Keratinocyte (primary cell): ENCODE measurements at places on chromosomes 1 and 21. TPM values are rescaled to one million over a fixed set of nuclear protein-coding genes. Genes with fewer than 3 reads are reported as not detected.

The DRAXIN gene
- polyA plus RNA-seq: not detected in 3 replicates

The ZYG11A gene
- polyA plus RNA-seq: 0.40 to 0.65 TPM (median 0.64 TPM) in 3 replicates

The SELENOF gene
- 133 to 246 TPM (median 136 TPM) in 3 replicates for polyA plus RNA-seq

The FNDC7 gene
- polyA plus RNA-seq: 0.03 to 0.05 TPM in 2 of 3 replicates, not detected in the other

The TMCO4 gene
- polyA plus RNA-seq: 1.2 to 2.2 TPM (median 1.2 TPM) in 3 replicates

The EFHD2 gene
- polyA plus RNA-seq: 45.6 to 69.3 TPM (median 47.6 TPM) in 3 replicates

The NCAM2 gene
- 0.02 to 0.23 TPM (median 0.16 TPM) in 3 replicates for polyA plus RNA-seq

The OR2L2 gene
- 0.03 TPM in 1 of 3 replicates, not detected in the others for polyA plus RNA-seq

The FCRLB gene
- polyA plus RNA-seq: 0.41 to 0.54 TPM (median 0.52 TPM) in 3 replicates

The CCDC17 gene
- polyA plus RNA-seq: 0.17 to 0.57 TPM (median 0.37 TPM) in 3 replicates

The XCL1 gene
- 0.18 to 0.33 TPM in 2 of 3 replicates, not detected in the other for polyA plus RNA-seq

The ITPKB gene
- polyA plus RNA-seq: 3.2 to 4.9 TPM (median 3.2 TPM) in 3 replicates

The TFF2 gene
- not detected in 3 replicates for polyA plus RNA-seq

The SYTL1 gene
- polyA plus RNA-seq: 15.5 to 34.0 TPM (median 15.6 TPM) in 3 replicates

GRCh38 chr1:31653717-31654473 lies 9.2 kb upstream of the PEF1 start:
- no peak for DNase-seq

DNA sequence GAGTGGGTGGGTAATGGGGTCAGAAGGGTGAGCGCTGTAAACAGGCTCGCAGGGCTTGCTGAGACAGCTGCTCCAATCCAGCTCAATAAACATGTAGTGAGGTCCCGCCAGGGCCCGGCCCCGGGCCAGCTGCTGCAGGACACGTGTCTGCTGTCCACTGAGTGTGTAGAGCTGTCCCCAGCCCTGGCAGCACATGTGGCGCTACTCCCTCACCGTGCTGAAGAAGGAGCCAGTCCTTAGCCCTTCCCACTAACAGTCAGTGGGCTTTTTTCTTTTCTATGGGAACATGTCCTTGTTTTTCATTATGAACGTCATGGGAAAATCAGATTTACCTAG lies 78.9 kb upstream of the C1orf174 start:
- DNase-seq: no peak

DNA sequence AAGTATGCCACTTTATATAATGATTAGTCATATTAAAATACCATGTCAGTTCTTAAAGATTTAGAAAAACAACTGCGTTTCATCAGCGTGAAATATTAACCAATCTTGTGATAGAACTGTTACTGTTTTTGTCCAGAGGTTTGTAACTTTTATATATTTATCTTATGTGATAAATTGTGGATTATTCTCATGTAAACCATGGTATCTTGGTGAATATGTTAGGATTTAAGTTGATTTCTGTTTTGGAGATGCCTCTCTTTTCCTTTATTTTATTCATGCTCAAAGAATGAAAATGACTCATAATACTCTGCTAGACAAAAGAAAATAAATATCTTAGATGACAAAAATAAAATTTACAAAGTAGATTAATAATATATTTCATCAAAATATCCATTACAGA lies 88.4 kb downstream of the ADGRL4 start:
- DNase-seq: no peak

DNA sequence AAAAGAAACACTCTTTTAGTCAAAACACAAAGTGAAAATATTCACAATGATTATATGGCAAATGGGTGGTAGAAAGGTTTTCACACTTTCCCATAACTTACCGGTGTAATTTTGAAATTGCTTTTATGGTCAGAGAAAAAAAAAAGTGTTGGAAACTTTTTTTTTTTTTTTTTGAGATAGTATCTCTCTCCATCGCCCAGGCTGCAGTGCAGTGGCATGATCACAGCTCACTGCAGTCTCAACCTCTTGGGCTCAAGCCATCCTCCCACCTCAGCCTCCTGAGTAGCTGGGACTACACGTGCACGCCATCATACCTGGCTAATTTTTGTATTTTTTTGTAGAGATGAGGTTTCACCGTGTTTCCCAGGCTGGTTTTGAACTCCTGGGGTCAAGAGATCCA lies 3.3 kb downstream of the IFNGR2 start:
- no peak for DNase-seq

- DNase-seq: no peak
These were observed 532.4 kb downstream of the KIF26B start for GRCh38 chr1:245687152-245687635.

- no peak for DNase-seq
These were observed 36.6 kb downstream of the H3-3A start for GRCh38 chr1:226098870-226099835.

GRCh38 chr1:36269408-36269838 lies 36.7 kb upstream of the SH3D21 start:
- no peak for DNase-seq

DNA sequence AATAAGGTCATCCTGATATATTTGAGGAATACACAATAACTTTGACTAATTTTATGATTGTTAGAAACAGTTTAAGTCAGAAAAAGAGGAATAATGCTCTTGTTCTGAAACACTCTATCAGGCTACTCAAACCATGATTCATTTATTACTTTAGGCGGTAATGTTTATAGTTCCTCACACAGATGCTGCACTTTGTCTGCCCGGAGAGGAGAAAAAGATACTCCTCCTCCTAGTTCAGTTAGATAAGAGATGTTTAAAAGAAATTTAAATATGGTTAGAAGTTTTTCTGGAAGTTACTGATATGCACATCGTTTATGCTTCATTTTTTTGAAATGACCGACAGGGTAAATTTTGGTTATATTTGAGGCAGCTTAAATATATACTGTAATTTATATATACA lies 103.0 kb downstream of the ZMYM4 start:
- no peak for DNase-seq

GRCh38 chr1:47849591-47850261 lies 147.5 kb downstream of the TRABD2B start:
- DNase-seq: no peak

DNA sequence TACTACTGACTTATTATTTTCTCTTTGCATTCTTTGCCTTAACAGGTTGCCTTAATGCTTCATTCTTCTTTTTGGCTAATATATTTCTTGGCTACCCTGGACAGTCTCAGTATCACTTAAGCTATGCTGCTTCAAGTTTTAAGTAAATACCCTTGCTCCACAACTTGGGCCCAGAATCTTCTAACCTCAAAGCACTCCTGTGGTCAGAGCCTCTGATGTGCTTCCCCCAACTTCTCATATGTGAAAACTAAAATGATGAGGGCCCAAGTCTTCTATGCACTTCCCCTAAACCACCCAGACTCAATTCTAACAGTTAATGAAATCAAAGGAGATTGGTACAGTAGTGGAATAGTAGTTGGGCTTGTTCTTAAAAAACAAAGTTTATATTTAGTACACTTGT lies 314.1 kb downstream of the PLPP3 start:
- DNase-seq: no peak

- DNase-seq: no peak
These were observed 35.8 kb downstream of the SLC44A3 start for GRCh38 chr1:94856004-94856403.

GRCh38 chr1:205632669-205633169 lies 908 bp upstream of the ELK4 start:
- DNase-seq: no peak

GRCh38 chr1:165452336-165453130 lies 7.6 kb upstream of the RXRG start:
- DNase-seq: no peak

GRCh38 chr1:156908955-156909354 lies 11.5 kb upstream of the LRRC71 start:
- DNase-seq: no peak

- no peak for DNase-seq
These were observed 642.2 kb downstream of the PTPRU start for GRCh38 chr1:29878501-29878900.

GRCh38 chr1:36023098-36023769 lies 60.7 kb upstream of the TEKT2 start:
- DNase-seq: no peak

GRCh38 chr1:89608319-89608983 lies 24.5 kb upstream of the LRRC8C start:
- DNase-seq: no peak
